LHCN-M2 (cell line): ENCODE measurements at places on chromosomes 3 and 15. TPM values are rescaled to one million over a fixed set of nuclear protein-coding genes. Genes with fewer than 3 reads are reported as not detected.

DNA sequence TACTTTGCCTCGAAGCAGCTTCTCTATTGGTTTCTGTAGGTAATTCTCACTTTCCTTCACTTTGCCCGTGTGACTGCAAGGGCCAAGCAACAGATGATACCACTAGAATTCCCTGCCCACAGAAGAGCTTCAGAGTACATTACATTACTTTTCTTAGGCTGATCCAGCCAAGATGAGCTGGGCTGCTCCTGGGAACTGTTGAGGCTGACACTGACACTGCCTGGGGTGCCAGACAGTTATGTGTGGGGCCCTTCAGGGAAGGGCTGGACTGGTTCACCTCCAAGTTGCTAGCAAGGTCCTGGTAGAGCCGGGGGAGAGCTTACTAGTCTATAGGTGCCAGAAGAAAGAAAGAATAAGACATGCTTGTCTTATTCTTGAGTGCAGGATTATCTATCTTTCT lies 19.0 kb downstream of the GORASP1 start:
- DNase-seq = no peak

GRCh38 chr3:50275996-50276761 lies 2.7 kb upstream of the LSMEM2 start:
- no peak for DNase-seq

GRCh38 chr3:102163039-102163817 lies 271.6 kb upstream of the ZPLD1 start:
- peak; percentile 86 for DNase-seq

- no peak for DNase-seq
Observed at GRCh38 chr3:54146506-54147239, 24.3 kb downstream of the CACNA2D3 start.

Gene RETNLB
- not detected in 2 replicates for total RNA-seq

GRCh38 chr3:159721324-159721723 lies 267.3 kb upstream of the IL12A start:
- no peak for DNase-seq

DNA sequence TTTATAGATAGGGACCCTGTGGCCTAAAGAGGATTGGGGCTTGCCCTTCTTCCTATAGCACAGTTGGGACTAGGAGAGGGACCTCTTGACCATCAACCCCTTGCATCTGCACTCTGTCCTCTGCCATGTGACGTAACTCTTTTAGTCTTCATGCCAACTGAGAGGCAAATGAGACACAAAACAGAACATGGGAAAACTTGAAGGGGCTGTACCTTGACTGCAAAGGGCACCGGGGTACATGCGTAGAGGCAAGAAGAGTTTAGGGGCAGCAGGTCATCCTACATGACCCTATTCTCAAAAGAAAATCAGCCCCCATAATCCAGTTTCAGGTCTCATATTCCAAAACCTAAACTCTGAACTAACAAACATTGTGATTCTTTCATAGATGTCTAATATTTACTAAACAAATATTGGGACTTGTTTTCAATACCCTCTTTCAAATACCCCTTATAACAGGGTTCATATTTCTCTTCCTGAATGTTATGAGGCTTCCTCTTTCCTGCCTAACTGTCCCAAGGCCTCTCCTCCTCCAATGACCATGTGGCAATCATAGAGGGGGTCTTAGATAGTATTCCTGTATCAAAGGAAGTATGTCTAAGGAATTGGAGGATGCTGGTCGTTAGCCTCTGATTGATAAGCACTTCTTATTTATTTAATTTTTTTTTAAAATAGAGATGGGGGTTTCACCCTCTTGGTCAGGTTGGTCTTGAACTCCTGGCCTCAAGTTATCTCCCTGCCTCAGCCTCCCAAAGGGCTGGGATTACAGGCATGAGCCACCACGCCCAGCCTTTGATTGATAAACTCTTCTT lies 20.6 kb downstream of the ACKR2 start:
- DNase-seq = no peak

Gene SCAANT1
- not detected in 2 replicates for total RNA-seq

DNA sequence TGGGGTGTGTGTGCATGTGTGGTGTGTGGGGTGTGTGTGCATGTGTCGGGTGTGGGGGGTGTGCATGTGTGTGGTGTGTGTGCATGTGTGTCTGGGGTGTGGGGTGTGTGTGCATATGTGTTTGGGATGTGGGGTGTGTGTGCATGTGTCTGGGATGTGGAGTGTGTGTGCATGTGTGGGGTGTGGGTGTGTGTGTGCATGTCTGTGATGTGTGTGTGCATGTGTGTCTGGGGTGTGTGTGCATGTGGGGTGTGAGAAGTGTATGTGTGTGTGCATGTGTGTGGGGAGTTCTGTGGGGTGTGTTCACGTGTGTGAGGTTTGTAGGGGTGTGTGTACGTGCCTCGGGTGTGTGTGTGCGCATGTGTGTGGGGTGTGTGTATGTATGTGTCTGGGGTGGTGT lies 6.7 kb upstream of the OCA2 start:
- DNase-seq = no peak

GRCh38 chr15:39177561-39177960 lies 403.3 kb upstream of the THBS1 start:
- peak; percentile 90 for DNase-seq

Gene ROPN1
- not detected in 2 replicates for total RNA-seq

DNA sequence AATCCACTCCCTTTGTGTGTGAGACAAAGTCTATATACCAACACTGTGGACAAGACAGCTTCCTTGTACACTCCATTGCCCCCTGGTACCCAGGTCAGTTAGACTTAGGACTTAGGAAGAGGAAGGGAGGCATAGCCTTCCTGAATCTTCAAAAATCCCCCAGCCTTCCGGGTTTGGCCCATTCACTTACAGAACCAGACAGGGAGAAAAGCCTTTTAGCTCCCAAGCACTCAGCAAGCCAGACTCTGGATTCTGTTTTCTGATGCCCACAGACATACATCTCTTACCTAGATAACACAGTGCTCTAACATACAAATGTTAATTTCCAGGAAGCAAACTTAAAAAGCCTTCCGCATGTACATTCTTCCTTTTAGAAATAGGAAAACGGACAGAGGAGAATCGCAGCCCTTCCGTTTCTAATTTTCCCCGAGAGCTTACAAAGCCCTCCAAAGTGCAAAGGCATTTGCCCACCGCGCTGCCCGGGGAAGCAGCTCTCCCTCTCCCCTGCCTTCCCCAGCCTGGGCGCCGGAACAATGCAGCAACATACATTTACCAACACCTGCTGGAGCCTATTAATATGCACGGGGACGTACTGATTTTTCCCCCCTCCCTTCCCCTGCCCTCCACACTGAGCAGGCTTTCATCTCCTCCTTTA lies 442.0 kb downstream of the MAGI1 start:
- no peak for DNase-seq

DNA sequence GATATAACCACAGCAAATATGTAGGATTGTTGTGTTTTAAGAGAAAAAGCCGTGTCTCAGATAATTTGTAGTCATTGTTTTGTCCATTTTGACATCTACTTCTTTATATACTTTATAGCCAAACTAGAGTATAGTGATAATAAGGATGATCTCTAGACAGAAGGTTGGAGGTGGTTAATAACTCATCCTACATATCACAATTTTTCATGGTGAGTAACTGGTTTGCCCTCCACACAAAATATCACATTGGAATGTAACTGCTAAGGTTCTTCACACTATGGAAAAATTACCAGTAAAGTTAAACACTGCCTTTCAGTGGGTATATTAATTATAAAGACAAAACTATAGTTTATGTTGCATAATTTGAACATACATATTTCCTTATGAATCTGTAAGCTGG lies 380.7 kb downstream of the LPP start:
- no peak for DNase-seq

DNA sequence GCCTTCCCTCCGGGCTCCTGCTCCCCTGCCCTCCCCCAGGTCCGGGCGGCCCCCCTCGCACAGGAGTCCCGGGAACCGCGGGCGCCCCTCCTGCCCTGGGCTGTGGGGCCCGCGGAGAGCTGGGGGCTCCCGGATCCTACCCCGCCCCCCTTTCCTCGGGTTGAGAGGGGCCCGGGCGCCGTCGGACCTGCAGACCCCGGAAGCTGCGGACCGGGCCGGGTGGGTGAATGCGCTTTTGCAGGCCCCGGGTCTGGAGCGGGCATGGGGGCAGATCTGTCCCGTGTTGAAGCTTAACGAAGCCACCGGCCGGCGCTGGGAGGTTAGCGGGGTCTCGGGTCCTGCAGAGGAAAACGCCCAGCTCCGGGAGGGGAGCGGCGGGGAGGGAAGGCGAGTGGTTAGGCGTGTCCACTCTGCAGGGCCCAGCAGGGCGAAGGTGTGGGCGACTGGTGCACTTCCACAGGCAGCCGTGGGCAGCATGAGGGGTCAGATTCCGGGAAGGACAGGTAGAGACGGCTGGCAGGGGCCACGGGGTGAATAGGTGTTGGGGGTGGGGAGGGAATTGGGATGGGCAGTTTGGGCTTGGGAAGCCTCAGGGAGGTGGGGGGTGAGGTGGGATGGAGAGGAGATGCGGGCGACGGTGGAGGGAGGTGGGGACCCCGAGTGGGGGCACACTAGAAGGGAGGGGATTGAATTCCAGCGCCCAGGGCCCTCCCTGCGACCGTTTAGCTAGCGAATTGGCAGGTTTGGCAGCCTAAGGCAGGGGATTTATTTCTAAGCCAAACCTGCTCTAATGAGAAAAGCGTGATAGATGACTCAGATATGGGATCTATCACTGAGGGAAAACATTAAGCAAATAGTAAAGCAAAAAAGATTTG lies 635 bp downstream of the CD276 start:
- DNase-seq = peak; percentile 44

Gene MORC1
- not detected in 2 replicates for total RNA-seq

Gene STRIT1
- not detected in 2 replicates for total RNA-seq

GRCh38 chr3:17038900-17039553 lies 154.3 kb downstream of the PLCL2 start:
- no peak for DNase-seq

GRCh38 chr3:3447641-3448040 lies 268.1 kb upstream of the CRBN start:
- DNase-seq = no peak

DNA sequence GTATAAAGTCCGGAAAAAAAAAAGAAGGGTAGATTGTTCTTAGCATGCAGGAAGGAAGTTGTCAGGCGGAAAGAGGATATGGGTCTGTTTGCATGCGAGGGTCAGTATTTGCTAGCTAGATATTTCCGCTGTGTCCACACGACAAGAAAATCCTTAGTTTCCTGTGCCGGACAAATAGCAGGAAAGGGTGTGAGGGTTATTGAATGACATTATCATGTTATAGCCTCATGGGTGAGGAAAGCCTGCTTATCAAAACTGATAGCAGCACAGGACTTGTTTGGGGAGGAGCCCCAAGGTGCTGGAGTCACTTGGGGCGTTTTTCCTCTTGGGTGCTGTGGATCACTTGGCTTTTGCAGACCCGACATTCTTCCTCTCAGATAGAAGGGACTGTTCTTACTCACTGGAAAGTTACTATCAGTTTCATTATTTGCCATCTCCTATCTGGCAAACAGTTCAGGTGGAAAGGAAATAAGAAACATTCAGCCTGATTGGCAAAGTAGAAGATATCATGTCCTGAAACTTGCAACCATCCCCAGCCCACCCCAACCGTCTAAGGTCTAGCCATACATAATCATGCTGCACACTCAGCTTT lies 127.2 kb upstream of the DPH6 start:
- DNase-seq = no peak

Gene RAB6B
- 0.32 and 0.69 TPM in 2 replicates for total RNA-seq

Gene FYCO1
- 5.7 and 10.8 TPM in 2 replicates for total RNA-seq

Gene RBP2
- not detected in 2 replicates for total RNA-seq
